ENCODE measurements at places on chromosomes 12 and 14. TPM values are rescaled to one million over a fixed set of nuclear protein-coding genes. Genes with fewer than 3 reads are reported as not detected.

DNA sequence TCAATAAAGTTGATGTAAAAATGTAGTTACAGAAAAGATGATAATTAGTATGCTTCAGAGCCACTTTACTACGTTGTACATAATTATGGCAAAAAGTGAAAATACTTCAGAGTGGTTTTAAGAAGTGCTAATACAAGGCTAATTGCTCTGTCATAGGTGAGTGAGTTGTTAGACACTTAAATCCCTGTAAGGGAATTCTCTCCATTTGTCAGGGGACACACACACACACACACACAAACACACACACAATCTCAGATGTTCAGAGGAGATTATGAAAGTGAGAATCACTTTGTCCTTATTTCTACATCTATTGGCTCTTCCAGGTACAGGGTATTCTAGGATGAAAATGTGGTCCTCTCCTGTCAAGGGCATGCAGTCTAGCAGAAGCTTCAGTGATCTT lies 208.3 kb upstream of the PELI2 start:
- no peak for DNase-seq

DNA sequence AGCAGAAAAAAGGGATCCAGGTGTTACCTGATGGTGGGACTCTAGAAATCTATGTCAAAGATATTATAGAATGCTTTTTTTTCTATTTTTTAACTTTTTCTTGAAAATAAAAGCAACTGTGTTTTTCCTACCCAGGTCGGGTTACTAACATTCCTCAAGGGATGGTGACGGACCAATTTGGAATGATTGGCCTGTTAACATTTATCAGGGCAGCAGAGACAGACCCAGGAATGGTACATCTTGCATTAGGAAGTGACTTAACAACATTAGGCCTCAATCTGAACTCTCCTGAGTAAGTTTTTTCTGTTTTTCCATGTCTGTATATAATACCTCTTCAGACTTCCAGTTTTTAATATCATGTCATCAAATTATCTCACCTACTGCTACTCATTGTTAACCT lies 27.6 kb upstream of the KCNMB4 start:
- no peak for DNase-seq

SRRM4 gene
- total RNA-seq = not detected

DNA sequence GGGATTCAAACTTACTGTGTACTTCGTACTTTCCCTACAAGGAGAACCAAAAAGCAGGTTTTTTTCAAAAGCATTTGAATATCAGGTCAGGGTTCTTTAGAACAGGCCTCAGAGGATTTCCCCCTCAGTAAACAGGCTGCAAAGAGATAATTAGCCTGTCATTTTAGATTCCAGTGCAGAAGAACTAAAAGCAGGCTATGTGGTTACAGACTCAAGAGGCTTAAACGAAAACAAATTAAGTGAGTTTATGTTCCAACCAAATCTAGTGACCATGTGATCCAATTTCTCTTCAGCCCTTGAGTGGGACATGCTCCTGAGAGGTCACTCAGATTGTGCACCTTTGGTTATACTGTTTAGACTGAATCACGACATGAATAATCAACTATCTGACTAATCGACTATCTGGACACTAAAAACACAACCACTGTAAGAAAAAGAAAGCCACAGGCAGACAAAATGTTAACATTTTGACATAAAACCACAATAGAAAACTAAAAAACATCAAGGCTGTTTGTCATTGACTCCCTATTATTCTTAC lies 4.5 kb downstream of the TMED8 start:
- peak; percentile 62 for DNase-seq

- DNase-seq = no peak
Measured at GRCh38 chr12:124028555-124028925, 55.5 kb downstream of the ZNF664 start.

DNA sequence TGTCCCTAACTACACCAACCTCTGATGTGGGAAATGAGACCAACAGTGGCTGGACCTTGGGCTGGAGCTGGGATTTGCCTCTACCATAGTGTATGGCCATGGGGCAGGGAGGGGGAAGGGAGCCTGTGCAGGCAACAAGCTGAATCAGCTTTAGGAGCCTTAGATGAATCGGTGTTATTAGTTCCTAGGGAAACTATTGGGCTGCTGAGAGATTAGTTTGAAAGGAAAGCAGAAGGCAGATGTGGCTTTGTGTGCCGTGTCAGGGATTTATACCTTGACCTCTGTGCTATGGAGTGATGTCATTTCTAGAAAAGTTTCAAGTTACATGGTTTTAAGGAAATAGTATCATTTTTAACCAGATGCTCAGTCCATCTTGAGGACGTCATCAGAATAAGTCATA lies 19.5 kb upstream of the GAS2L3 start:
- no peak for DNase-seq

PROX2 gene
- not detected for total RNA-seq

DNA sequence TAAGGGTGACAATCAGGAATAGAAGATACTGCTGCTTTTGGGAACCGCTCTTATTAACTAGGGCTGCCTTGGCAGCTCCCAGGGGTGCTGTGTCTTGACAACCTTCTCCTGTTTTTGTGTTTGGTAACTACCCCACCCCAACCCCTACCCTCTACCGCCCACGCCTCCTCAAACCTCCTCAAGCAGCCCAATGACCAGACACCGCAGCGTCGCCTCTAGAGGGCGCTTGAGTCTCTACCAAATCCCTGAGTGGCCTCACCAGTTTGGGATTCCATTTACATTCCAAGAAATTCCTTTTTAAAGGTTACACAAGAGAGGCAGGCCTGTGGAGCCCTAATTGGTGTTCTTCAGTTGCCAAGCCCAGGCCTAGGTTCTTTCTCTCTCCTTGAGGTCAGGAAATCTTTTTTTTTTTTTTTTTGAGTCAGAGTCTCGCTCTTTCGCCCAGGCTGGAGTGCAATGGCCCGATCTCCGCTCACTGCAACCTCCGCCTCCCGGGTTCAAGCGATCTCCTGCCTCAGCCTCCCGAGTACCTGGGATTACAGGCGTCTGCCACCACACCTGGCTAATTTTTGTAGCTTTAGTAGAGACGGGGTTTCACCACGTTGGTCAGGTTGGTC lies 72.4 kb upstream of the USP44 start:
- DNase-seq = peak; percentile 75

DNA sequence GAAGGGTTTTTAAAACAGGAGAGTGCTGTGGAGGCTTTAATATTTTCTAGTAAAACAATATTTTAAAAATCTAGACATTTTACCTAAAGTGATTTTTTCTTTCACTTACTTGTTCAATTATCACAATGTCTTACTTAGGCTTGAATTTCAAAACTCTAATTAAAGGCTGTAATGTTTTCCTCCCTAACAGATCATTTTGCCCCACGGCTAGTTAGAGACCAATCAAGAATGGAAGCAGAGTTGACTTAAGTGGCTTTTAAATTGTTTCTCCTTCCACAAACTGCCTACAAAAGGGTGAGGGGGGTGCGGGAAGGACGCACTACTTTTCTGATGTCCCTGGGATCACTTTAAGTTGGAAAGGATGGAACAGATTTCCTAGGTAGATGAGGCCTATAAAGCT lies 9.5 kb upstream of the CFL2 start:
- DNase-seq = no peak

TSPAN19 gene
- total RNA-seq = not detected

DNA sequence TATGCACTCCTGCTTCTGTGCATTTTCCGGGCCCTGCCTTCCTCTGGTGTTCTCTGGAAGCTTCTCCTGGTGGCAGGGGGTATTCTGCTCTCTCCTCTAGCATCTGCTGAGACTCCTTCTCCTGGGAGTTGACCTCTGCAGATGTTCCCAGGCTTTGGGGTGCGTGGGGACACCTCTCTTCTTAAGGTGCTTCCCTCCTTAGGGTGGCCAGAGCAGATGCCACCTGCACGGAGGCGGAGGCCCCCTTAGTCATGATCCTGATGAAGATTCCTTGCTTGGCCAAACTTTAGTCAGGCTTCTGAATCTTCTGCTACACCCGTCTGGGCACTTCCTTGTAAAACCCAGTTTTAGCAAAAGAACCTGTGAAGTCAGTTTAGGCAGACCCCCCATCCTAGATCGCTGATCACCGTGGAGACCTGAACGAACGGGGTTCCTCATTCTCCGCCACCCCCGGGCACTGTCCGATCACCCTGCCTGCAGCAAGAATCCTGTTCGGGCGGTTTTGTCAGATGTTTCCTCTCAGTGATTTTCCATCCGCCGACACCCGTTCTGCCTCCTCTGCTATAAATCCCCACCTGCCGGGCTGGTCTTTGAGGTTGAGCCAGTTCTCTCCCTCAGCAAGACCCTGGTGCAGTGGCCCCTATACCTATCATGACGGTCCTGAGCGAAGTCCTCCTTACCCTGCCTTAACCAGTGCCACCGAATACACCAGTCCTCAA lies 111.9 kb downstream of the CALM1 start:
- DNase-seq = no peak
